ENCODE measurements at places on chromosomes 5 and 9.

GRCh38 chr5:148107608-148108007, 43.8 kb downstream of the SPINK5 start:
- DNase-seq: no peak

DNA sequence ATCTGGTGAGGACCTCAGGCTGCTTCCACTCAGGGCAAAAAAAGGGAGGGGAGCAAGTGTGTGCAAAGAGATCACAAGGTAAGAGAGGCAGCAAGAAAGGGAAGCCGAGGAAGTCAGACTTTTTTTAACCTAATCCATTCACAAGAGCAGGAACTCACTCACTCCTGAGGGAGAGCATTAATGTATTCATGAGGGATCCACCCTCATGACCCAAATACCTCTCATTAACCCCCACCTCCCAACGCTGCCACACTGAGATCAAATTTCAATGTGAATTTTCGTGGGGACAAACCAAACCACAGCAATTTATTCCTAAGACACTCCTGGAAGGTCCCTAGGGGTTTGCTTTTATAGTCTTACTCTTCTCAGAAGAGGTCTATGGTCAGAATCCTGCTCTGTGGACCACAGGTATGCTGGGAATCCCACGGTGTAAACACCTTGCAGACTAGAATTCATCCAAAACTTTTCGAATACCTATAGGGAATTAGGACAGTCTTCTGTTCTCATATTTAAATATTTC, 108.7 kb downstream of the HSD17B3 start:
- no peak for DNase-seq

DNA sequence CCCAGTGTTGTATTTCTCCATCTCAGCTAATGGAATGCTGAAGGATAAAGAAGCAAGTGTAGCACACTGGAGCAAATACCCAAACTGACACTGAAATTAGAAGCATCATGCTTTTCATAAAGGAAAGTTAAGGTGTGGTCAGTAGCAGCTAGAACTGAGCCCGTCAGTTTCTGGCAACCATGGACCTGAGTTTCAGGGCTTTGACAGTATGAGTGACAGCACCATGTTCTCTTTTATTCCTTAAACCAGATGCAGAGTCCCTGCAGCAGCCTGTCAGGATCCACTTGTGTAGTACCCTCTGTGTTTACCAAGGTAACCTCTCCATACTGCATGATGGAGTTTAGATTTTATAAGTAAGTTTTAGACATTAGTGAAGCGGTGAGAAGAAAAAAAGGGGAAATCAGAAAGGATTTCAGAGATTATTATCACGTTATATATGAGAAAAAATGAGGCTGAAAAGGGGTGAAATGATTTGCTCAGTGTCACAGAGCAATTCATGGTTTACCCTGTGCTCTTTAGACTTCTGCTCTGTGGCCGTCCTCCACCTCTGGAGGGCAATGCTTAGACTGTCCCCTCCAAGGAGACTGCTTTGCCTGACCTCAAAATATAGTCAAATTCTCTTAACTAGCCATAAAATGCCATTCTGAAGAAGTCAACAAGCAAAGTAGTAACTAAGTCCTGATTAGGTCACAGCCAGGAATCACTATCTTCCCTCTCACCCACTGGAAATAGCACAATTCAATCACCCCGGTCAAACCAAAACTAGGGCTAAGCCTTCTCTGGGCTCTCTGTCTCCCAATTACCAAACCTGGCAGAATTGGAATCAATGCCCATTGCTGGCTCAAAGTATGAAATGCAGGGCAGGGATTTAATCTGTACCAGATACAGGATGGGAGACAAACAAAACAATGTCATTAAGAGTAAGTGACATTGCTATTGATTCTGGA, 10.5 kb upstream of the MYOT start:
- no peak for DNase-seq

- no peak for DNase-seq
Observed at GRCh38 chr9:6184749-6185645, 30.6 kb upstream of the IL33 start.

DNA sequence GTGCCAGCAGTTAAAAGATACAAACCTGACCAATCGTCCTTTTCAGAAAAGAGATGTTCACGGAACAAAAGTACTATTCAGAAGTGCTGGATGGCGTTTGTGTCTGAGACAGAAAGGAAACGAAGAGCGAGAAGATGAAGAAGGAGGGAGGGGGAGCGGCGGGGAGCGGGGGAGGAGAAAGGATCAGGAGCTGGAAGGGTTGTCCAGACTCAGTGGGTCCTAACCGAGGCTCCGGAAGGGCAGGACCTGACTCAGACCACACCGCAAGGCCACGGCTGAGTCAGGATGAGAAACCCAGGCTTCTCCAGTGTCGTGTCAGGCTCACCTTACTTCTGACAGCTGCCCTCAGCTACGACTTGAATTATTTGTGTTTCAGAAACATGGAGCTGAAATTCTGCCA, 46.2 kb downstream of the PAX5 start:
- DNase-seq: no peak

GRCh38 chr9:105879181-105879580, 184.8 kb downstream of the TMEM38B start:
- no peak for DNase-seq

DNA sequence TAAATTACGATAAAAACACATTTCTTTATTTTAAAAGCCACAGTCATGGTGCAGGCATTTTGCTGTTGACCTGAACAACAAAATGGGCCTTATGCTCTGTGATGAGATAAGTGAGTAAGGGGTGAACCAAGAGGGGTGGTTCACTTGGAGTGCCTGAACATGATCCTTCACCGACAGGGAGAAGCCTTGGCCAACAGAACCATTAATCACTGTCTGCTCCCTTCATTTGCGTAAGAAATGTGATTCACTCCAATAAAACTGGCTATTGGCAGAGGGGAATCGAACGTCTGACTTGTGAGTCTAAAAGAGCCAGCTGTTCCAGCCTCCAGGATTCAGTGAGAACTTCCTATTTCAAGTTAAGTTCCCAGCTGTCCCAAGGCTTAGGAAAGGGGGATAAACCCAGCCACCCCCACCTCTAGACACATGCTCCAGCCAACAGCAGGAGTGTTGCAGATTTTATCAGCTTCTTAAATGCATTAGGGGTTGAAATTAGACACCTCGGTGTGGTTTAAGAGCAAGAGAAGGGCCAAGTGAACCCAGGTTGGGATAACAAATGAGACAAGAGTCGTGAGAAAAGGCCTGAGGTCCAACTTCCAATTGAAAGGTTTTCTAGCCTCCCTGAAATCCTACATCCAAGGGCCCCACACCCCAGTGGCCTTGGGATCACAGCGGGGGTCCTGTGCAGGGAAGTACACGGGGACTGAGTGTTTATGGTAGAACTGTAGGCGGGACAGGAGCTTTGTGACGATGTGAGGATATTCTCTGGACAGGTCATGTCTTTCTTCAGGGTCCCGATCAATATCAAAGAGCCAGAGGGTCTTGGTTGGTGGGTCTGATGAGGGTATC, 131.4 kb upstream of the LHFPL2 start:
- no peak for DNase-seq

GRCh38 chr5:136213919-136214493, 21.0 kb upstream of the SMIM32 start:
- DNase-seq: no peak

DNA sequence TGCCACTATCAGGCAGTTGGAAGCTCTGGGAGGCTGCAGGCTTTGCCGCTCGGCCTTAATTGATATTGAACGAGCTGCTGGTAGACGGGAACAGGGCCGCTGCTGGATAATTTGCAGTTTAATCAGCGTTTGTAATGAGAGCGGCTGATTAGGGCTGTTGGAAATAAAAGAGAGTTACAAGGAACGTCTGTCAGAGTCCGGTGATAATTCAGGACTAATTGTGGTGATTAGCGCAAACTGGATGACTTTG, 68.2 kb upstream of the TBCA start:
- DNase-seq: peak; percentile 55

DNA sequence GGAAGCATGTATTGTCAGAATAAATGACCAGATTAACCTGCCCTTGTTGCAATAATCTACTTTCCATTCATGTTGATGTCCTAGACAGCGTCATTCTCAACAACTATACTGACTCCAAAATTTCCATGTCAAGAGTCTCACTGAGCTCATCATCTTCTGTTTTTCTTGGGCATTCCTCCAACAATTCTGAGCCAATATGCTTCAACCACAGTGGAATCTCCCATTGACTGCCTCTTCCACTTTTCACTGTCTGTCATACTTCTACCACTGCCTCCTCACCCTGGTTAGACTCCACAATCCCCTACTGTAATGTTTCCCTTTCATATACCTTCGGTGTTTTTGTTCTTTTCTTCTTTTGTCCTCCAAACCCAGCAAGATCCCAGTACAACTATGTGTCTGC, 162.8 kb downstream of the TLE1 start:
- no peak for DNase-seq

DNA sequence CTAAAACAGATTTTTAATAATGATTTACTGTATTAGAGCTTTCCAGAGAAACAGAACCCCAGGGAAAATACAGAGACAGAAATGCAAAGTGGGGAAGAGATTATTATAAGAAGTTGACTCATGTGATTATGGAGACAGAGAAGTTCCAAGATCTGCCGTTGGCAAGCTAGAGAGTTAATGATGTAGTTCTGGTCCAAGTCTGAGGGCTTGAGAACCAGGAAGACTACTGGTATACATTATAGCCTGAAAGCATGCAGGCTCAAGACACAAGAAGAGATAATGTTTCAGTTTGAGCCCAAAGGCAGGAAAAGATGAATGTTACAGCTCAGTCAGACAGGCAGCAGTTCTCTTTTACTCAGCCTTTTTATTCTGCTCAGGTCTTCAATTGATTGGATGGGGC, 98.8 kb upstream of the NFIL3 start:
- no peak for DNase-seq

DNA sequence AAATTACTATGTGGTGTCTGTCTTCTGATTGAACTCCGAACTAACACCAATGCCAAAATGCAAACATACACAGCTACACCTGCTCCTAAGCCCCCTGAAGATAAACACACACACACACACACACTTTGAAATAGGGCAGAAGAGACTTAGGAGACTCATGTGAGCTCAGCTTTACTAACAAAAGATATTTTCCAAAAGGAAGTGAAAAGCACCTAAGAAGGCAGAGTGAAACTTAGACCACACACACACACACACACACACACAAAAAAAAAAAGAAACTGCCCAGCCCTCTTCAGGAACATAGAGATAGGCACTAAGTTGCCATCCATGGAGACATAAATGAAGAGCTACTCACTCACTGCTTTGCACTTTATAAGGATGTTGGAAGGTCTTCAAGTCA, 45.2 kb upstream of the APC start:
- no peak for DNase-seq

DNA sequence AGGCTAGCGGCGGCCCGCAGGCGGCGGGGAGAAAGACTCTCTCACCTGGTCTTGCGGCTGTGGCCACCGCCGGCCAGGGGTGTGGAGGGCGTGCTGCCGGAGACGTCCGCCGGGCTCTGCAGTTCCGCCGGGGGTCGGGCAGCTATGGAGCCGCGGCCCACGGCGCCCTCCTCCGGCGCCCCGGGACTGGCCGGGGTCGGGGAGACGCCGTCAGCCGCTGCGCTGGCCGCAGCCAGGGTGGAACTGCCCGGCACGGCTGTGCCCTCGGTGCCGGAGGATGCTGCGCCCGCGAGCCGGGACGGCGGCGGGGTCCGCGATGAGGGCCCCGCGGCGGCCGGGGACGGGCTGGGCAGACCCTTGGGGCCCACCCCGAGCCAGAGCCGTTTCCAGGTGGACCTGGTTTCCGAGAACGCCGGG, 253 bp downstream of the SLC12A2 start:
- DNase-seq: peak; percentile 73

- no peak for DNase-seq
Observed at GRCh38 chr5:21689587-21689986, 1163.6 kb downstream of the CDH12 start.

DNA sequence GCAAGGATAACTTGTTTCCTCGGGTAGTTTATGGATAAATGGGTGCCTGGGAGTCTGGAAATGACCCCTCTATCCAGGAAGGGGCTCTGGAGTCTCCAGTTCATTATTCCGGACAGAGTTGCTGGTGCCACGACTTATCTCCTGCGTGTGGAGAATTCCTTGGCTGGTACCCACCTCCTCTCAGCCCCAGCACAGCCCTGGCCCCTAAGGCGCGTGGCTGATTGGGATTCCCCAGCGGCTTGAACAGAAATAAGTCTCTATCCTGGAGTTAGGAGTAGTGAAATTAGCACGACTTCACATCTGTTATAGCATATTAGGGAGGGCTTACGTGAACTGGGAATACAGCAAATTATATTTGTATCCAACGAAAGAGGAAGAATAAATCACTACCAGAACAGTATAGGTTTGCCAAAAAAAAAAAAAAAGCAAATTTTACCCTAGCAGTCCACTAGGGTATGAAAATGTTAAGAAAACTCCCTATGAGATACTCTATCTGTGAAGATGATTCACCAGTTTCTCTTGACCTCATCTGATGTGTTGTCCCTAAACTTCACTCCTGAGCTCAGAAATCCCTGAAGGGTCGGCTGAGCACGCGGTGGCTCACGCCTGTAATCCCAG, 172.5 kb upstream of the OTULINL start:
- DNase-seq: no peak

DNA sequence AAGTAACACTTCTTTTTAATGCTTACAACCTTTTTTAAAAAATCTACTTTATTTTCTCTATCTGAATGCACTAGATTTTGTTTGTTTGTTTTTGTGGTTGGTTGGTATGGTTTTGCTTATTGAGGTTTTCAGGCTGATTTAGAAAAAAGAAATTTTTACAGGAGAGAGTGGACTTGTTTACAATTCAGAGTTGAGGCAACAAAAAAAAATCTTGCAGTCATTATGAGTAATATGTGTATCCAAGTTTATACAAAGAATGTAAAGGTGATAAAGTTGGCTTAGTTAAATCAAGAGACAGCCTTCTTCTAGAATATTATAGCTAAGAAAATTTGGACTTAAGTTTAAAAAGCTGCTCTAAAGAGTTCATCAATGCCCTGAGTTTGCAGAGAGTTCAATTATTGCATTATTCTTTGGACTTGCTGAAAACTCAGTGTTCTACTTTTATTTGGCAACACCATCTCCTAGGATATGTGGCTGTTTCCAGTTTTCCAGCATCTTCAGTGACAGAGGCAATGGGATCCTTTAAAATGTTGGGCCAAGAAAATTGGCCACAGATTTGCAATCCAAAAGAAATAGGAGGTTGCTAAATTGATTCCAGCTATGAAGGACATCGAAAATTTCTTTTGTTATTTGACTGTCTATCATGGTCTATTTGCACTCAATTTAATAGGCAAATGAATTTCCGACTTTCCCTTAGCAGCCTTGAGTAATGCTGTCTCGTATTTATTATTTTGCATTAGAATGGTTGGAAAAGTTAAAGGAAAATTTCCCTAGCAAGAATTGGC, 10.7 kb downstream of the STK32A start:
- DNase-seq: no peak

GRCh38 chr9:98406469-98406868, 151.0 kb upstream of the TBC1D2 start:
- DNase-seq: no peak

Measured in hippocampal formation (tissue), 2 donors.